ENCODE measurements at places on chromosomes 5 and 9.

DNA sequence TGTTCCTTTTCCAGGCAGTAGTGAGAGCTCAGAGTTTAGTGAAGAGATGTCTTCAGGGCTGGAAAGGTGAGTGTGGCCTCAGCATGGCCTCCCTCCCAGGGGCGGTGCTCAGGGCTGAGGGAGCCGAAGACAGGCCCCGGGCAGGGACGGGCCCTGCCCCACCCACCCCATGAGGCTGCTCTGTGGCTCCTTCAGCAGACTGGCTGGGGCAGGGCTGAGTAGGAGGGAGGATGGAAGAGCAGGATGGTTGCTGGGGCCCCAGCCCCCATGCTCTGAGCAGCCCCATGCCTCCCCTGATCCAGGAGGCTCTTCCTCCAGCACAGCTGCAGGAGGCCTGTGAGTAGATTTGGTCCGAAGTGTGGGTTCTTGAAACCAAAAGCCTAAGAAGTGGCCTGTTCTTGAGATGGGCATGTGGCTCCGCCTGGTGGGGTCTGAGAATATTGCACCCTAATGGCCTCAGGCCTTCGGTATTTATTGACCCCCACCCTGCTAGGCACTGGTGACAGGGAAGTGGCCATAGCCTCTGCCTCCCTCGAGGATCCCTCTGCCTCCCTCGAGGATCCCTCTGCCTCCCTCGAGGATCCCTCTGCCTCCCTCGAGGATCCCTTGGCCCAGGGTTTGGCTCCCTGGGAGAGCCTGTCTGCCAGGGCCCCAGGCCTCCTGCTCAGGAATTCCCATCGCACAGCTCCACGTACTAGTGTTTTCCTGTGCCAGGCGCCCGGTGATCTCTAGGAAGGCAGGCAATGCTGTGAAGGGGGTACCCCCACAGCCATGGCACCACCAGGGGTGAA lies 65.4 kb upstream of the GARNL3 start:
- DNase-seq: peak; percentile 84

DNA sequence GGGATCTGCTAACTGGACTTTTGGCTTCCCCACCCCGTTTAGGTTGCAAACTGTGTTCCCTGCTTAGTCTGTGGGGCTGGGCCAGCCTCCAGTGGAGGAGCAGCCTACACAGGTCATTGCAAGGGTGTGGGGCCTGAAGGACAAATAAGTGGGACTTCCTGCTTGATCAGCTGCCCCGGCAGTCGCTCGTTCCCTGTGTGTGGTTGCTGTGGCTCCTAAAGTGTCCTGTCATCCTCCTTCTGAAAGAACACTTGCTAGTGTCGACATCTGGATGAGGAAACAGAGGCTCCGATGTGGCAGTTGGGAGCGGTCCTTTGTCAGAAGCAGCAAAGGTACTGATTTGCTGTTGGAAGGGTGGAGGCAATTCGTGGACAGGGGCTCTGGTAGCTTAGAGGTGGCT lies 88.9 kb upstream of the TBCA start:
- DNase-seq: no peak

- DNase-seq: peak; percentile 4
Observed at GRCh38 chr5:138439477-138440158, 761 bp downstream of the REEP2 start.

DNA sequence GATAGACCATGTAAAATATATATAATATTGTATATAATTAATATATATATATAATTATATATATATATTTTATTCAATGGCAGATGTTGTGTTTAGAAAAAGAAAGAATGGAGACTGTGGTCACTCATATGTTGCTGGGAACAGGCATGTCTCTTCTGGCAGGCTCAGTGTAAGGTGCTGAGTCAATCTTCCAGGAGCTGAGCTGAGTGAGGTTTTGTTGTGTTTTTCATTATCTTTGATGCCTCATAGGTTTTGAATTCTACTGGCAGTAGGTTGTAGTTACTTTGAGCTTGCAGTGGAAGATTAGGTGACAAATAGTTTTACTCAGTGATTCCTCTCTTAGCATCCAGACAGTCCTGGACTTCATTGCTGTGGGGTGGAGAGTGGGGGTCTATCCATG lies 561.3 kb downstream of the IRX1 start:
- DNase-seq: peak; percentile 53

DNA sequence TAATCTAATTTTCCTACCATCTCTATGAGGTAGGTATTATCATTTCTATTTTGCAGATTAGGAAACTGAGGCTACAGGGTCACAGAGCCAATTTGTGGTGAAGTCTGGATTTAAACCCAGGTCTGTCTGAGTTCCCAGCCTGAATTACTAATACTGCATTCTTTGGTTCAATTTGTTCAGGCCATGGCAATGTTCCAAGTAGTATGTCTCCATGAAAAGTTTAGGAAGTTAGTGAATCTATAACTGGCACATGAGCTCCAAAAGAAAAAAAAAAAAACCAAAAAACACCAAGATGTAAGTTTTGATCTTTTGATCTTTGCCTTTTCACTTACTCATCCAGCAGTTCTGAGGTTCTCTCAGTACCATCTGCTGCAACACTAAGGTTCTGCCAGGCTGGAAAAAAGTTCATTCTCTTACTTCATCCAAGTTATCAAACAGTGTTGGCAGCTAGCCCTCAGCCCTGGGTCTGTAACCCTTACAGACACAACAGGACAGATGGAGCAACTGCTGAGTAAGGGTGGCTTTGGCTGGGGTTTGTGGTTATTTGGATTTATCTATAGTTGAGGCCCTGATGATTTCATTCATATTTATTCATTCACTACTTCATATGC lies 4.4 kb upstream of the TMEM268 start:
- peak; percentile 90 for DNase-seq

DNA sequence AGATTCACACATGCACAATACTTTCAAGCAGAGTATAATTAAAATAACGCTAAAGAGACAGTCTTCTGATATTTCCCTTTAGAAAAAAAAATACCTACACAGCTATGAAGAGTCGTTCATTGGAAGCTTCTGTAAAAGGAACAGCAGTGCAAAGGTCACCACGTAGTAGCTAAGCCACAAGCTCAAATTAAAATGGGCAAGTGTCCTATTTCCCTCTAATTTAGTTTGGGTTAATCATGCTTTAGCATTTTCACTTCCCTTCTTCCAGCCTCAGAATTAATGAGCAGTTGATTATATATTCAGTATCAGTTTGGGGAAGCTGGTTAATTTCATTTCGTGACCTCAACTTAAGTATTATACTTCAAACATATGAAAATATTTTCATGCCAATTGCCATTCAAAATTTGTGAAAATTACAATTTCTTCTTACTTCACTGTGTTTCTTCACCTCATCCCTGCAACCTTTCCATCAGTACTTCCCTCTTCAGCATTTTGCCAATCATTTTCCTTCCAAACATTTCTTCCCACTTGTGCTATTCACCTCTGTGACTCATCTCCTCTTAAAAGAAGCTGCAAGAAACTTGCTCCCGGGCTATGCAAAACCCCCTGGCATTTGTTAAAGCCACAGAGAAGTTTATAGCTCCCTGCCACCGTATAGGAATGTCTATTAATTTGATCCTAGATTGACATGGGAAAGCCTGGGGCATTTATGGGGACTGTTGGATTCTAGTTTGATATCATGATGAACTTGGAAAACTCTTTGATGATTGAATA lies 83.0 kb downstream of the DMRTA1 start:
- peak; percentile 6 for DNase-seq

DNA sequence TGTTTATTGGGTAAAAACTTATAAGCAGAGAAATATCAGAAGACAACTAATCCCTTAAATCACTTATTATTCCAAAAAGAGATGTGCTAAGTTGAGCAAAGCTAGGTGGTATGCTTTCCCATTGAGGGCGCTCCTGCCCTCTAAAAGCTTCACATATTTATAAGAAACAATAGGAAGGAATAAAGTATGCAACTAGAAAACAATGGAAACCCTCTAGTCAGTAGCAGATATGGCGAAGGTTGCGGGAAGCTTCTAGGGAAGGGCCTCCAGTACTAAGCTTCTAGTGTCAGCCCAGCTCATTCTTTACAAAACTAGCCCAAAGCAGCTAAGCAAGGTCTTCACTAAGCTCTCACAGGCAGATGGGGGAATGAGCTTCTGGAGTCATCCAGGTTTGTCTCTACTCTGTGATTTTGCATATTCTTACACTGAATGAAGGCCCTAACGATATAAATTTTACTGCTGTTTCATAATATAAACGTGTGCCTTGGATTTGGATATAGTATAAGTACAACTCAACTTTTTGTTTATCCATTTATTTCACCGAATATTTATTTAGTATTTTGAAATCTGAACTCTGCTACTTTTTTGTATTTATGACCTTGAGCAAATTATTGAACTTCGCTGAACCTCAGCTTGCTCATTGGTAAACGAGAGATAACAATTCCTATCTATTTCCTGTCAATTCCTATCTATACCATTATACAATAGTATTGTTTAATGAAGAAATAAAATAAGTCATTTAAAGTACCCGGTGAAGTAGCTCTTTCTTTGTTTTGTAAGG lies 571.4 kb downstream of the ELAVL2 start:
- DNase-seq: no peak

DNA sequence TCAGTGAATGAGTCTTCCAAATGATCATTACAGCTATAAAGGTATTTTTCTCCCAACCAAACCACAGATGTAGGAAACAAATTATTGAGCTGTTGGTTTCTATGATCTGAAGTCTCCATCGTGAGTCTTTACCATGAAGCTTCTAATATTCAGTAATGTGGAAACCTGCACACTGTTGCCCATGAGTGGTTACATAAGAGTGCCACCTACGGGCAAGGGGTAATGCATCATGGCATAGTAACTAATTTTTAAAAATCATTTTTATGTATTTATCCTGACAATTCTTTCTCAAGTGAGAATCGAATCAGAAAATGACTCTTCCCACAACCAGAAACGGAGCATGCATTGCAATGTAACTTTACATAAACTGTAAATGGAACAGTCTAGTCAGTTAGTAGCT lies 282.5 kb upstream of the SMARCA2 start:
- DNase-seq: no peak

- DNase-seq: no peak
Observed at GRCh38 chr5:55593115-55593472, 58.3 kb upstream of the PLPP1 start.

DNA sequence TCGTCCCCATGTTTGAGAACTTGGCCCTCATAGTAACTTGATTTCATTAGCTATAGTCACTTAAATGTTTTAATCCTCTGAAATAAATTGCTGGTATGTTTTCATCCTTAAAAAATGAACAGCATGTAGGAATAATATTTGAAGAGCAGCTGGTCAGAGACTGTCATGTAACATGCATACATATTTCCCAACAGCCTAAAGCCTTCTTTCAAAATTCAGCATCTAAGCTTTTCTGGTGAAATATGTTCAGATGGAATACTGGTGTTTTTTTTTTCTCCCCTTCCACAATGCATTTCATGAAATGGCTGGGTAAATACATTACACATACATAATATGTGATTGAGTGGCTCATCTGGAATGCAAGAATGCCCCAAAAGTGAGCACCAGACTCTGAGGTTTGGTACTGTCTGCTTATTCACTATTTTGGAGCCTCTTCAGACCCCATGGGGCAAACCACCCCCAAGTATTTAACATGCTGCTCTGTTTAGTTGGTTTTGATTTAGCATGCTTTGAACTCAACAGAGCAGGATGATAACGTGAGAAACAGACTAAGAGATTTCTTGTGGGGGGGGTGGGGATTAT lies 94.0 kb downstream of the SMARCA2 start:
- peak; percentile 99 for DNase-seq

DNA sequence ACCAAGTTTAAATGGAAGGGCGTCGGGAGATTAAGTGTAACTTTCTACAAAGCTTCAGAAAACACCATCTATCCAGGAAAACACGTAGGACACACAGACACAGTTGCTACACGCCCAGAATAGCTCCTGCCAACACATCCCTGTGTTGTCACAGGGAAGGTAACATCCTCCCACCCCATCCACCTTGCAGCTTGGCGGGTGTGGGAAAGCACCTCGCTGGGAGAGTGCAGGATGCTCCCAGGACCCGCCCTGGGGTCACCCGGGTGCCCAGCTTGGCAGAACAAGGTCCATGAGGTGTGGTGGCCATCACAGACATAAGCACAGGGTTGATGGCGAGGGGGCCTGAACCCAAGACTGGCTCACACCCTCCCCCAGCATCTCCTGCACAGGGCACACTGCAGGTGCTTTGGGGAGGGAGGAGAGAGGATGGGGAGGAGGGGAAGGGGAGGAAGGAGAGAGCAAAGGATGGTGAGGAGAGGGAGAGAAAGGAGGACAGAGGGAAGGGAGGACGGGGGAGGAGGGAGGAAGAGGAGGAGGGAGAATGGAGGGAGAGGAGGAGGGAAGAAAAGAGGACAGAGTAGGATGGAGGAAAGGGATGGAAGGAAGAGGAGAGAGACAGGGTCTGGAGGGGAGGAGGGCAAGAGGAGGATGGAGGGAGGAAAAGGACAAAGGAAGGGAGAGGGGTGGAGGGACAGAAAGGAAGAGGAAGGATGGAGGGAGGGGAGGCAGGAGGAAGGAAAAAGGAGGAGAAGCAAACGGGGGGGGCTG lies 37.2 kb downstream of the GOLM1 start:
- DNase-seq: no peak

- DNase-seq: peak; percentile 3
Observed at GRCh38 chr5:138212828-138213160, 329 bp downstream of the CDC23 start.

DNA sequence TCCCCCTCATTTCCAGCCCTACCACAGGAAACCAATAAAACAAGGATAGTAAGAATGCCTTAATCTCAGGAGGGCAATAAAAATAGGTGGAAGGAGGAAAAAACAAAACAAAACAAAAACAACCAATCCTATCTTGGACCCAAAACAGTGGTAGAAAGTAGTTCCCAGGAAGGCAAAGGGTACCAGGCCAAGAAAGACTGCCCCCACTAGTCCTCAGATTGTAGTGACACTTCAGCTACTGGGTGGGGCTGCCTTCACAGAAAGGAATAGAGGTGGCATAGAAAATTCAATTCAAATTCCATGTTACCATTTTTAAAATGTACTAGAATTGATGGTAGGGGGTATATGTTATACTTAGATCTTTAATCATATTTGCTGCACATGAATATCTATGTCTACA lies 59.3 kb downstream of the DPYSL3 start:
- DNase-seq: no peak

- no peak for DNase-seq
Observed at GRCh38 chr9:35869621-35870216, 482 bp downstream of the OR13J1 start.

DNA sequence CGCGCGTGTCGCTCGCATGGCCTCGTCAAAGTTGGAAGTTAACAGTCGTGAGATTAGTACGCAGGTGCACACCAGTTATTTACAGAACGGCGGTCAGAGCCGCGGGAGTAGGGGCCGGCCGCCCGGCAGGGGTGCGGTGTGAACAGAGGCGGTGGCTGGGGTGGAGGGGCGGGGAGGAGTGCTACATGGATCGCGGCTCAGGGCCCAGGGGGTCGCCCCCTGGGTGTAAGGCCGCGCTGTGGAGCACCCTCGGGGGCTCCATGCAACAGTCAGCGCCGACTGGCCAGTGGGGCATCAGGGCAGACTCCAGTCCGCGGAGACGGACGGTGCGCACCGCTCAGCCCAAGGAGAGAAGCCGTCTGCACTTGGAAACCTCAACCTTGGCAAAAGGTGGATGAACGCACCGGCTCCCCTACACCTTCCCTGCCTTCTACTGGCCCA lies 60.3 kb downstream of the ZNF354C start:
- no peak for DNase-seq

GRCh38 chr5:123811831-123812230 lies 299.9 kb downstream of the CSNK1G3 start:
- DNase-seq: no peak

Data from fibroblast of upper back skin (primary cell).